Hematopoietic multipotent progenitor cell treated with erythropoietin and hydrocortisone succinate and interleukin-3 and kit ligand, for 17 days (in vitro differentiated cells): ENCODE measurements at places on chromosomes 2 and 18.

DNA sequence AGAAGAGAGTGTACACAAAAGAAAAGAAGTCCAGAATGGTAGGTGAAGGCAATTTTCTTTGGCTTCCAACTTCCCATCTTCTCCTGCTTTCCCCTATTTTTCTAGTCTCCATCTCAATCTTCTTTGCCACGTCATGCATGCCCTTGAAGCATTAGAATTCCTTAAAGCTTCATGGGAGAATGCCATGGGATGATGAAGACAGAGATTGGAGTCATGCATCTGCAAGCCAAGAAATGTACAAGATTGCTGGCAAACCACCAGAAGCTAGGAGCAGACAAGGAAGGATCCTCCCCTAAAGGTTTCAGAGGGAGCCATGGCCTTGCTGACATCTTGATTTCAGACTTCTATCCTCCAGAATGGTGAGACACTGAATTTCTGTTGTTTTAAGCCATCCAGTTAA is 305.9 kb downstream of the HRH4 start:
- no peak for DNase-seq

DNA sequence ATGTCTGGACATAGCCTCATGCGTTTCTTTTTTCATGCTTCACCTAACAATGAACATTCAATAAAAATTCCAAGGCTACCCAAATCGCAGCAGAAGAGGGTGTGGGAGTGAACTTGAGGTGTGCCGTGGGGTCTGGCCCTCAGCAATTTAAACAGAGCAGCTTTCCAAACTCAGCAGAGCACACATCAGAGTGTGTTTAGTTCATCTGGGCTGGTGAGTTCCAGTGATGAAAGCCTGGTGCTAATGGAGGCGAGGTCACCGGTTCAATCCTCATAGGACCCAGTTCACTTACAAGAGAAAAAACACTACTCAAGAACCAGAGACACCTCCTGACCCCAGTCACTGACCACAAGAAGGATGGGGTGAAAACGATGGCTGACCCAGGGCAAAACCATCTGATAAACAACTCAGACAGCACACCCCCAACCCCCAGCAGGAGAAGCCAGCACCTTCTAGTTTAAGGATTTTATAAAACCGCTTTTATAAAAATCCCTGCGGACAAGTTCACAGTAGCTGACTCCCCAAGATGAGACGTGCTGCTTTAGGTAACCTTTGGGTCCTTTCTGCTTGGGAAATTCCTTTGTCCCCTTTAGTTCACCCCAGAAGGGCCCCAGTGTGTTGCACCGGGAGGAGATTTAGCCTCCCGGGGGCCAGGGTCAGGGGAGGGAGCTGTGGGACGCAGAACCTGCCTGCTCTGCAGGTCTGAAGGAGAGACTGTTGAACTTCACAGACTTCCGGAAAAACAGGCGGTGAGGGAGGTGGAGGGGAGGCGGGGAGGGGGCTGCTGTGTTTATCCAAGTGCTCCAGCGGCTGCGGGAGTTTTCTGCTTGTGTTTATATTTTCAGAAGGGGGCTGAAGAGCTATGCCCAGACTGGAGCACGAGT is 152.7 kb upstream of the SOX11 start:
- no peak for DNase-seq

- no peak for DNase-seq
Observed at GRCh38 chr2:207149249-207150213, 16.2 kb downstream of the KLF7 start.

DNA sequence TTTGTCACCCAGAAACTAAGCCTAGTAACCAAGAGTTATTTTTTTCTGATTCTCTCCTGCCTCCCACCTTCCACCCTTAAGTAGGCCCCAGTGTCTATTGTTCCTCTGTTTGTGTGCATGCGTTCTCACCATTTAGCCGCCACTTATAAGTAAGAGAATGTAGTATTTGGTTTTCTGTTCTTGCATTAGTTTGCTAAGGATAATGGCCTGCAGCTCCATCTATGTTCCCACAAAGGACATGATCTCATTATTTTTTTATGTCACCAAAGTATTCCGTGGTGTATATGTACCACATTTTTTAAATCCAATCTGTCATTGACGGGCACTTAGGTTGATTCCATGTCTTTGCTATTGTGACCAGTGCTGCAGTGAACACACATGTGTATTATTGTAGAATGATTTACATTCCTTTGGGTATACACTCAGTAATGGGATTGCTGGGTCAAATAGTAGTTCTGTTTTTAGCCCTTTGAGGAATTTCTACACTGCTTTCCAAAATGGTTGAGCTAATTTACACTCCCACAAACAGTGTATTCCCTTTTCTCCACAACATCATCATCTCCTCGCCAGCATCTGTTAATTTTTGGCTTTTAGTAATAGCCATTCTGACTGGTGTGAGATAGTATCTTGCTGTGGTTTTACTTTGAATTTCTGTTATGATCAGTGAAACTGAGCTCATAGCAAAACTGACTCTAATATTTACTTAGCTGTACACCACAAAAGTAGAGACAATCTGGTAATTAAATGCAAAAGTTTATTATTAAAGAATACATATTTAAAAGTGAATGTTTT is 660.1 kb upstream of the SLC8A1 start:
- DNase-seq = no peak

DNA sequence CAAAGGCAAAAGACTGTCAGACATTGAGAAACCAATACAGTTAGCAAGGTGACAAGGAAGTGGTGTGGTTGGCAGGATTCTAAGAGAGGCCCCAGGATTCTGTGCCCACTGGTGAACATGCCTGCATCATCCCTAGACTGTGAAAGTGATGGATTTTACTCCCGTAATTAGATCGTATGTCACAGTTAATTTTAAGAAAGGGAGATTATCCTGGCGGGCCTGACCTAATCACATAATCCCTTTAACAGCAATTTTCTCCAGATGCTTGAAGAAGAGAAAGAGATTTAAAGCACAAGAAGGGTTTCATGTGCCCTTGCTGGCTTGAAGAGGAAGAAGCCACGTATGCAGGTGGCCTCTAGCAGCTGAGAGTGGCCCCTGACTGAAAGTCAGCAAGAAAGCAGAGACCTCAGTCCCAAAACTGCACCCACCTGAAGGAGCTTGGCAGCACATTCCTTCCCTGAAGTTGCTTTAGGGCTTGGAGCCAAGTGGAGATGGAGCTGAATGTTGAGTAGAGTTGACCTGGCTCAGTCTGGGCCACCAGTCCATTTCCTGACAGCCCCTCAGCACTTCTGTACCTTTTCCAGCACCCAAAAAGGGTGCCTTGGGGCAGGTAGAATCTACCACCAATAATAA is 49.1 kb downstream of the GTF3C3 start:
- no peak for DNase-seq

DNA sequence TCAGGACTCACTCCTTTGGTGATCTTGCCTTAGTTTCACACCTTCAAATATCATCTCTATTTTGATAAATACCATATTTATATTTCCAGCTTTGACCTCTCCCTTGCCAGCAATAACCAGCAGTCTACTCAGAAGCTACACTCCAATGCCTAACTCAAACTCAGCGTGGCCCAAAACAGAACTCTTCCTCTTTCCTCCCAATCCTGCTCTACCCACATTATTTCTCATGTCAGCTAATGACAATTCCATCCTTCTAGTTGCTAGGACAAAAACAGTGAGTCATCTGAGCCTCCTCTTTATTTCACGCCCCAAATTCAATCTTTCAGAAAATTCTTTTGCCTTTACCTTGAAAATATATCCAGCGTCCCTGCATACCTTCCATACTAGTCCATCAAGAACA is 23.5 kb downstream of the CYRIA start:
- DNase-seq = no peak

DNA sequence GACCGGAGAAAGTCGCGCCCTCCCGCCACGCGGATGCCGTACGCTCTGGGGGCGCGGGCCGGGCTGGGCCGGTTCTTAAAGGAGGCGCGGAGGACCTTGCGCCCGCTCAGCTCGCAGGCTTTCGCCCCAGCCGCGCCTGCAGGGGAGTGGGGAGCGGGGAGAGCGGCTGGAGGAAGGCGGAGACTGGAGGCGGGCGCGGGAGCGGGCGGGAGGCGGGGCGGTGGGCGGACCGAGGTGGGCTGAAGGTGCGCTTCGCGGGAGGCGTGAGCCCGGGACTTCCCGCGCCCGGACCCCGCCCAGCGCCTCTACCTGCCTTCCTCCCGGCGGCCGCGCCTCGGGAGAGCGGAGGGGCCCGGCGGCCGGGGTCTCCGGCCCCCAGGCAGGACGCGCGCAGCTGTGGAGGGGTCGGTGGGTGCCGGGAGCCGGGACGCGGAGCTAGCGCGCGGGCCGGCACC is at the start of gene ADRA2B:
ADRA2B (minus strand) TSS at position 148 of the 455 bp plus-strand sequence. CDS start 422 bp downstream, outside the sequence.
- DNase-seq = no peak

DNA sequence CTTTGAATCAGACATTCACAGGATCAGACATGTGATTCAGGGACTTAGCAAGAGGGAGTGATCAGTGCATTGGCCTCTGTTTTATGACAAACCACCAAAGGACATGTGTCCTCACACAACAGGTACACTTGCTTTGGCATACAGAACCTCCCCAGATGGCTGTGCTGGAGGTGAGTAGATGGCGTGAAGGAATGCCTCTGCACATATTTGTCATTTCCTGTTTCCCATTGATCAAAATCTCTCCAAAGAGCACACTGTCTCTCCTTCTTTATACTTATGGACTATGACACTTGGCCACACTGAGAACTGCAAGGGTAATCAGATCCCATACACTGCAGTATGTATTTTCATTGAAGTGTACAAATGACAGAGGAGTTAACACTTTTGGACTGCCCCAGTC is 927.6 kb downstream of the TSN start:
- DNase-seq = no peak

GRCh38 chr2:11865378-11865777 is 118.9 kb downstream of the LPIN1 start:
- DNase-seq = no peak

- DNase-seq = no peak
Observed at GRCh38 chr2:85796341-85797262, 42.8 kb downstream of the ATOH8 start.

GRCh38 chr2:150832686-150833085 is 345.2 kb upstream of the RND3 start:
- DNase-seq = no peak

- no peak for DNase-seq
Observed at GRCh38 chr2:226583715-226584114, 215.9 kb downstream of the IRS1 start.

DNA sequence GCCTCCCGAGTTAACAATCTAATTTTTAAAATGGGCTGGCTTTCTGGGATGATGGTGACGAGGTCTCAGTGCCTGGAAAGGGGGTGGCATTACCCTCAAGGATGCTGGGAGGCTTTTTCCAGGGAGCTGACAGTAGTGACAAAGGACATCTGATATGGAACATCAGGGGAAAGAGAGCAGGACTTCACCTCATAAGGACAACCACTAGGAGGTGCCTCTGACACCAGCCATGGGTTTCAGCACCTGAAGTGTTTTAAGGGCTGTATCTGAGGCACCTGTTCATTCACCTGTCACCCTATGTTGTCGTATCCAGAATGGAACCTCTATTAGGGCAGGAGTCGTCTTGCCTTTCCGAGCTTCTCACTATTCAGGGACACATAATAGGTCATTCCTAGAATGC is 10.8 kb downstream of the IL36B start:
- no peak for DNase-seq

- no peak for DNase-seq
Observed at GRCh38 chr2:96085541-96086355, 30.6 kb downstream of the ADRA2B start.

DNA sequence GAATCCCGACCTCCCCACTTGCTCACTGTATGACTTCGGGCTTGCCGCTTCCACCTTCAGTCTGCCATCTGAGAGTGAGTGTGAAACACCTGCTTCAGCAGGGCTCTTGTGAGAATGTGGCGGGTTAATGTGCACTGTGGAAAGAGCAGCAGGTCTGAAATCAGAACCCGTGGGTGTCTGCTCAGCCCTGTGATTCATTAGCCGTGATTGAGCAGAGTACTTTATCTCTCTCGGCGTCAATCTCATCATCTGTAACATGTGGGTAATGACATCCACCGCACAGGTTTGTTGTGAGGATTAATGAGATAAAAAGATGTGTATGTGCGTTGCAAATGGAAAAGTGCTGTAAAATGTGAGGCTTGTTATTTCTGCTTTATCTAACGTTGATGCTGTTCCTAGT is 128.6 kb downstream of the LRATD1 start:
- no peak for DNase-seq

- DNase-seq = no peak
Observed at GRCh38 chr2:222805591-222806304, 55.1 kb upstream of the ACSL3 start.

DNA sequence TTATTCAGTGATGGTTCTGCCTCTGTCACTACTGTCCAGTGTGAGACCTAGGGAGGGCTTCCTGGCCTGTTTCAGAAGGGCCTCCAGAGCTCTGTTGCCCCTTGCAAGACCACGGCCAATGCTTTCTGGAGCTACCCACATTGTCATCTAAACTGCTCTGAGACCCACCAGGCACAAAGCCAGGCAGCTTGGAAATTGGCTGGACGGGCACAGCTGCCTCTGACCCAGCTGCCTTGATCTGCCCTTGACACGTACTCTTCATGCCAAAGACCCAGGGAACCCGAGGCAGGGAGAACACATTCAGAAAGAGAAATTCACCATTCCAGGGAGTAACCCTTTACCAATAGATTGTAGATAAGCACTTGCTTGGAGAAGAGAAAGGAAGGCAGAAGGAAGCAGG is 183.7 kb upstream of the SIX2 start:
- DNase-seq = no peak

- DNase-seq = no peak
Observed at GRCh38 chr2:43622931-43623451, 14.1 kb upstream of the PLEKHH2 start.

GRCh38 chr2:83630351-83630750 is 828.7 kb downstream of the SUCLG1 start:
- no peak for DNase-seq

DNA sequence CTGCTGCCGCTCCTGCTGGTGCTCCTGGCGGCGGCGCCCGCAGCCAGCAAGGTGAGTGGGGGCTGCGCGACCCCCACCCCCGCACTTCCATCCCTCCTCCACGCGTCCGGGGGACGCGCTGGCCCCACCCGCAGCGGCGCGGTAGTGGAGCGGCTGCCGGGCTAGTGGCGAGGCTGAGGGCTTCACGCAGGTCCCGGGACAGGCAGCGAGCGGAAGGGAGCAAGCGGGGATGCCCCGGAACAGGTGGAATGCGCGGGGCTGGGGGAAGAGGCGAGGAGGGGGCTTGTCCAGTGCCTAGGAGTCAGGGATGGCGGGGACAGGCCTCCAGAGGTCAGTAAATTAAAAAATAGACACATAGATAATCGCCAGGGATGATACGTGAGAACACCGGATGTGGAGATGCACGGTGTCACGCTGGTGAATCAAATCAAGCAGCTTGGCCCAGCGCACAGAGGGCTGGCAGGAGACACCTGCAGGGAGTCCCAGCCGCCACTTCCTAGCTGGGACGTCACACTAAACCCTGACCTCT is 403 bp downstream of the COL4A3 start:
- DNase-seq = no peak

GRCh38 chr2:238466243-238466756 is 39.6 kb downstream of the ASB1 start:
- no peak for DNase-seq

GRCh38 chr2:71173096-71173495 is 42.7 kb downstream of the MPHOSPH10 start:
- no peak for DNase-seq

DNA sequence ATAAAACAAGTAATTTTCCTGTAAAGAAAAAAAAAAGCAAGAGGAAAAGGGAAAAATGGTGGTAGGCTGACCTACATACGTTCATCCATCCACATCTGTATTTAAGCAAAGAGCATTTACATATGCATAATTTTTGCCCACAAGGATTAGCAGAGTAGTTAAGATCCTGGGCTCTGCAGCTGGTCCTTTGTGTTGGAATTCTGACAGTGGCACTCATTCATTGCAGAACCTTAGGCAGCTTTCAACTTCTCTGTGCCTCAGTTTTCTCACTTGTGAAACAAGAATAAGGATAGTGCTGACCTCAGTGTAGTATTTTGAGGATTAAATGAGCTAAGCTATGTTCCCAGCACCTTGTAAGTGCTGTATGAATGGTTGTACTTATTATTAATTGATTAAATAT is 211.3 kb downstream of the ARL4C start:
- no peak for DNase-seq
